ENCODE measurements at places on chromosomes 1 and 21.

- no peak for DNase-seq
Observed at GRCh38 chr1:232764458-232765251, 40.6 kb upstream of the MAP10 start.

- no peak for DNase-seq
Observed at GRCh38 chr1:54922921-54923421, 36.0 kb upstream of the DHCR24 start.

GRCh38 chr1:6731905-6732304, 30.3 kb upstream of the DNAJC11 start:
- DNase-seq = no peak

GRCh38 chr21:42060166-42060565, 11.0 kb upstream of the UMODL1 start:
- DNase-seq = no peak

DNA sequence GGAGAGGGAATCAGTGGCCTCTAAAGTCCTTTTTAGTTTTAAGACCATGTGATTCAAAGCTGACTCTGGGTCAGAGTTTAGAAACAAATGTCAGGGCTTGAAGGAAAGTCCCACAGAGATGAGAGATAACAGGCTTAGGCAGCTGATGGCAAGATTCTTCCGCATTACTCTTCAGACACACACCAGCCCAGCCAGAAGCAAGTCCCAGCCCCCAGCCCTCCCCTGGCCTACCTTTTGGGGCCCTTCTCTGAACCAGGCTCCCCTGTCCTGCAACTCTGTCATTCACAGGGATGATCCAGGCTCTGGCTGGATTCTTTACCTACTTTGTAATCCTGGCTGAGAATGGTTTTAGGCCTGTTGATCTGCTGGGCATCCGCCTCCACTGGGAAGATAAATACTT, 13.1 kb upstream of the CASQ1 start:
- DNase-seq = no peak

DNA sequence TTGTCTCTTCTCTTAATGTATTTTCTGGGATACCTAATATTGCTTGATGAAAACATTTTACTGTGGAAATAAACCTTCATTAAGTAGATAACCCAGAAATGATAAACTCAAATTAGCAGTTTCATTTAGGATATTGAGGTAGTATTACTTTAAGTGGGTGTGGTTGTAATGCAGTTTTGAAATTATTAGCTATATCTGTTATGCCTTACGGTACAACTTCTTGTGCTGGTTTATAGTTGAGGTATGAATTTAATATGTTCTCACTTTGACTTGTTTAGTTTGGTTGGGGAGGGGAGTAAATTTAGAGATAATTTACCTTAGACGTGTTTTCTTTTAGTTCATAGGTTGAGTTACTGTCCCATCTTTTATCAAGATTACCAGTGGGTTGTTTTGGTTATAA, 111.0 kb downstream of the POU2F1 start:
- no peak for DNase-seq

DNA sequence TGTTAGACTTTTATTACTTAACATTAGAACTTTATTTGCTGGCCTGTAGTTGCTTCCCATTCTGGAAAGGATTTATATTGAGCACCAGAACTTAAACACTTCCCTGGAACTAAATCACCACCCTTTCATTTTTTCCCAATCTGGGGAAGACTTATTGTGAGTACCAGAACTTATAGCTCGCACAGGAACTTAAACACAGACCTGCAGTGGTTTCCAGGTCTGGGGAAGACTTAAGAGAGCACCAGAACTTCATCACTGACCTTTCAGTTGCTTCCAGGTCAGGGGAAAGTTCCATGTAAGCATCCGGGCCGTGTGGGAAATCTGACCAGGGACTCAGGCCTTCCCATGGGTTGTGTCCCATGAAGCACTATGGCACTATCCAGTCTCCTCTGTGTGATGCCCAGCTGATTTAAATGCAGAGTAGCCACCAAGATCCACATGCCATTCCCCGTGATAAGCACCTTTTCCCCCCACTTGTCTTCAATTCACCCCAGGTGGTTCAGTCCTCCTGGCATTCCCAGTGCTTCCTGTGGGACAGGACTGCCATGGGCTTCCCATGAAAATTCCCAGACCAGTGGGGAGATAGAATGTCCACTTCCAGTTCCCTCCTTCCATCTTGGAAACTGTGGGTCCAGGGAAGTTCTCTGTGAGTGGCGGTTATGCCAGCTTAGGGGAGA, 48.9 kb downstream of the C4BPA start:
- DNase-seq = no peak

- DNase-seq = no peak
Observed at GRCh38 chr21:40255518-40256444, 388.5 kb downstream of the PCP4 start.

Measured in natural killer cell (primary cell).